ENCODE measurements at places on chromosomes 7 and 10. TPM values are rescaled to one million over a fixed set of nuclear protein-coding genes. Genes with fewer than 3 reads are reported as not detected.

Gene GARIN1A
- total RNA-seq, result 0.84 TPM

GRCh38 chr7:1531979-1532455 lies 1.5 kb downstream of the MAFK start:
- no peak for ATAC-seq

Gene PGAM1
- total RNA-seq, result 324 TPM

Gene SAP25
- 0.32 TPM for total RNA-seq

DNA sequence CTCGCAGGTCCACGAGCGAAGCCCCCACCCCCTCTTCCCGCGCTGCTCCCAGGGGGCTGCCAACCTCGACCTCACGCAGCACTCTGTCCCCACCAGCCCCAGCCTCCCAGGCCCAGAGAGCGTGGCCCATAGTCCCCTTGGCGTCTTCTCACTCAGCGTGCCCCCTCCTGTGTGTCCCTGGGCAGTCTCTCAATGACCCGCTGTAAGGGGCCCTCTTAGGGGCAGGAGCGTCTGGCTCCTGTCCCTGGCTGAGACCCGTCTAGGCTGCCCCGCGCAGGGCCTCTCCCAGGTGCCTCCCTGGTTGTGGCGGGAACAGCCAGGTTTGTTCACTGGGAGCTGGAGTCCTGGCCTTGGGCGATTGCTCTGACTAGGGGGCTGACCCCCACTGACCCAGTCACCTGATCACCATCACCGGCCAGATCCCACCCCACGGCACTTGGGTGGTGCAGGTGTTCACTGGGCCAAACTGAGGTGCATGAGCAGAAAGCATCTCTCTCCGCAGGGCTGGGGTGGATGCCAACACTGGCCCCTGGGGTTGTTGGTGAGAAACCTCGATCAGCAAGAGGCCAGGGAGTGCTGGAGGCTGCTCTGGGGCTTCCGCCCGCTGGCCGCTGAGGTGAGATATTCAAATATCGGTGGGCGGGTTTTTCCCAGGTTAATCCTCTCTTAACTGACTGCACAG lies 12.6 kb upstream of the WDFY4 start:
- ATAC-seq, result peak; percentile 51

DNA sequence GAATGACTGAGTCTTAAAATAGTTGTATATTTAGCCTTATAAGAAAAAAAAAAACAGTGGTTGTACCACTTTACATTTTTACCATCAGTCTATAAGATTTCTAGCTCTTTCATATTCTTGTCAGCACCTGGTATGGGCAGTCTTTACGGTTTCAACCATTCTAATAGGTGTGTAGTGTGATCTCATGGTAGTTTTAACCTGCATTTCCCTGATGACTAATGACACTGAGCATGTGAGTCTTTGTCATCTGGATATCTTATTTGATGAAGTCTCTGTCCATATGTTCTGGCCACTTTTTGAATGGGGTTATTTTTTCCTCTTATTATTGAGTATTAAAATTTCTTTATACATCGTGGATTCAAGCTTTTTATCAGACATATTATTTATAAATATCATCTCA lies 365.3 kb upstream of the IGFBP3 start:
- peak; percentile 86 for ATAC-seq

DNA sequence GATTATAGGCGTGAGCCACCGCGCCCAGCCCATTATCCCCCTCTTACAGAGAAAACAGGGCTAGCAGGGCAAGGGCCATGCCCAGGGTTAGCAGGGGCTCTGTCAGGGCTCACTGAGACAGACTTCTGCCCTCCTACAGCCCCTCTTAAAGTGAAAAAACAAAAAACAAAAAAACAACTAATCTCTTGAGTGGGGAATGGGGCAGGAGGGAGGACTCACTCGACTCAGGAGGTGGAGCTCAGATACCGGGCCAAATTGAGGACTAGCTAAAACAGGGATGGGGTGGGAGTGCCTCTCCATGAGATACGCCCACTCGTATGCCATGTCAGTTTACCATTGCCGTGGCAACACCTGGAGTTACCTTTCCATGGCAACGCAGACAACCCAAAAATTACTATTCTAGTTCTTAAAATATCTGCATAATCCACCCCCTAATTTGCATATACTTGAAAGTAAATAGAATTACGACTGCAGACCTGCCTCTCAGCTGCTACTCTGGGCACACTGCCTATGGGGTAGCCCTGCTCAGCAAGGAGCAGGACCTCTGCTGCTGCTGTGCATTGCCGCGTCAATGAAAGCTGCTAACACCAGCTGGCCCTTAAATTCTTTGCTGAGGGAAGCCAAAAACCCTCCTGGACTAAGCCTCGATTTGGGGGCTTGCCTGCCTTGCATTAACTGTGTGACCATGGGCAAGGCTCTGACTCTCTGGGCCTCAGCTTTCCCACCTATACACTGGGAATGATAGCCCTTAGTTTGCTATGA lies 13.4 kb downstream of the SSC4D start:
- no peak for ATAC-seq

GRCh38 chr10:89532476-89532875 lies 2.9 kb downstream of the SLC16A12 start:
- no peak for ATAC-seq

Gene FAM180A
- 0.68 TPM for total RNA-seq

Gene PNLIP
- total RNA-seq, result not detected

DNA sequence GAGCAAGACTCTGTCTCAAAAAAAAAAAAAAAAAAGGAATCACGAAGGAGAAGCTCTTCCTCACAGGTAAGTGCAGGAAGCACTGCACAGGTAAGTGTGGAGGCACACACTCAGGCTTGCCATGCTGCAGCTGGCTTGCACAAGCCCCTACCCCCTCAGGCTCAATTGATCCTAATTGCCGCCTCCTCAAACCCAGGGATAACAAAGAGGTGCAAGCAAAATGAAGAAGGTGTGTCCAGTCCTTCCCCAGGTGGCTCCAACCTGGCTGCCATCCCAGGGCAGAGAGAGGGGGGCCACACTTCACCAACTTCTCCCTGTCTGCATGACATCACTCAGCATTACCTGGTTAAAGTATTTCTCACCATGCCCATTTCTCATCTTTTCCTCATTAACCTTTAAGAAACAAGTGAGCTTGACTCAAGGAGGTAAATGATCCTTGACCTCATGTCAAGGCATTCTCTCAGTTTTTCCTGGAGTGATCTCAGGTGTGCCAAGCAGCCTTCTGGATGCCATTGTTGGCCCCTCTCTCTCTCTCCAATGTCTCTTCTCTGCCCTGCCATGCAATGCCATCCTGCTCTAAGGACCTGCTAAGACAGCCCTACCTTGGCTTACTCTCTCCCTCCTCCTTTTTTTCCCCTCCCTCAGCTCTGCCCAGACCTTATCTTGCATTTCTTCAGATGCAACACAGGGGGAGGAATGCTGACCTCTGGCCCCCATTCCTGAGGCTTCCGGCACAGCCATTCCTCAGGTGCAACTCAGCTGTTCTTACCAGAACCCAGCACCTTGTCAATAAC lies 13.0 kb upstream of the TRPV6 start:
- peak; percentile 77 for ATAC-seq

Gene DPYSL4
- 1.6 TPM for total RNA-seq

GRCh38 chr7:154837622-154838021 lies 165.3 kb downstream of the PAXIP1 start:
- no peak for ATAC-seq

Gene PIP
- 0.56 TPM for total RNA-seq

Data from esophagus mucosa (tissue), 1 donor.